NCI-H2081 treated with DMSO at 0.1 percent for 48 hours (cell line): ENCODE measurements at places on chromosomes 5 and 9.

DNA sequence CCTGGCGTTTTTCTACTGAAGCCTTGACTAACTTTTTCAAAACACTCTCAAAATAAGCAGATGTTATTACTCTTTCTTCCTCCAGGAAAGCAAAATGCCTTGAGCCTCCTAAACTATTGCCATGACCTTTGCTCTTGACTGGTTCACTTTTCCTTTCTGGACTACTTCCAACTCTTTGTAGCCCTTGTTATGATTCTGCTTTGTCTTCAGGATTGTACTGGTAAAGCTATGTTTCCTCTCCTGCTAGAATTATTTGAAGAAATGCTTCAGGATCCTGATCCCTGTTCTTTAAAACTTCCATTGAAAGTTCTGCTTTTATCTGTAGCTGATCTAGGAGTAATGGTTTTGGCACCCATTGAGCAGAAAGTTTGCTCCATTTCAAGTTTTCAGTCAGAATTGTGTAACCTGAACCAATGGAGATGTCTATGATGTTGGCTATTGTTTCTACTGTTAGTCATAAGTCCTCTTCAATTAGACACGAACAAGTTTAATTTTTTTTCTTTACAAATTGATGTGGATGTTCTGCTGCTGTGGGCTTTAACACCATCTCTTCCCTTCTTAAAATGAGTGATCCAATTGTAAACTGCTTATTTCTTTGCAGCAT, 1356.4 kb downstream of the EFNA5 start:
- DNase-seq, result no peak

DNA sequence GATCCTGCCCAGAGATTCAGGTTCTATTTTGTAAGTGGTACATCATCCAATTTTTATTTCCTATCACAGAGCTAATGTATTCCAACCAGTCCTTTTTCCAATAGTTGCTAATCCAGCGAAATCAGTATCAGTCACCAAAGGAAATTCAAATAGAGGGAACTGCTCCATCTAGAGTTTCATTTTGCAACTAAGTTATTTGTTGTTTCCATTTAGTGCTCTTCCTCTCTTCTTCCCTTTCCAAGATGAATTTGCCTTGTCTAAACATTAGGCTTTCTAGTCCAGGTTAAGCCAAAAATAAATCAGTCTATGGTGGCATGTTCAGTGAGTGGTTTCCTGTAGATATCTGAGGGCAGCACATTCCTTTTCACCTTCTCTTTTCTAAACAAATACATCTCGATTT, 79.8 kb upstream of the SPATA31D4 start:
- no peak for DNase-seq

- no peak for DNase-seq
Observed at GRCh38 chr9:73183428-73183827, 31.8 kb downstream of the ANXA1 start.

GRCh38 chr9:73577848-73578247, 426.2 kb downstream of the ANXA1 start:
- no peak for DNase-seq

- DNase-seq, result no peak
Observed at GRCh38 chr5:60613826-60614225, 86.1 kb downstream of the DEPDC1B start.

- DNase-seq, result no peak
Observed at GRCh38 chr9:31824860-31825259, 559.6 kb upstream of the ACO1 start.

DNA sequence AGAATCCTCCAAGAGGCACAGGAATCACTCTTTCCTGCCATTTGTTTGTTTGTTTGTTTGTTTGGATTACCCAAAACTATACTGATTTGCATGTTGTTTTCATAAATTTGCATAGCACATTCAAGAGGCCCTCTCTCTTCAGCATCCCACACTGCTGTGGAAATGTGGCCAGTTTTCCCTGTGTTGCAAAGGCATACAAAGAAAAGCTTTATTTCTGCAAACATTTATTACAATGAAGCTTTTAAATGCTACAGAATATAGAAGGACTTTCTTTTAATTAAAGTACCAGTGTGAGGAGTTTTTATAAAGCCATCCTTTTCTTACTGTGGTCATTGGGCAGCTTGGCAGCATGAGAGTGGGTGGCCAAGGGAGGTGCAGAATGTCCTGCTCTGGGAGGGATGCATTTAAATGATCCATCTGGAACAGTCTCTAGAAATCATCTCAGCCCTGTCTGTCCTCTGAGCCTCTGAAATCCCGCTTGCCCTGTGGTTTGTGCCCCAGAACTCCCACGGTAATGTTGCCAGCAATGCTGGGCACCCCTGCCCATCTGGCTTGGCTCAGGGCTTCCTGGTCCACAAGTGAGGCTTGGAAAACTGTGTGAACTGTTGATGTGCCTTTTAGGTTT, 356.8 kb upstream of the KIF2A start:
- DNase-seq, result no peak

DNA sequence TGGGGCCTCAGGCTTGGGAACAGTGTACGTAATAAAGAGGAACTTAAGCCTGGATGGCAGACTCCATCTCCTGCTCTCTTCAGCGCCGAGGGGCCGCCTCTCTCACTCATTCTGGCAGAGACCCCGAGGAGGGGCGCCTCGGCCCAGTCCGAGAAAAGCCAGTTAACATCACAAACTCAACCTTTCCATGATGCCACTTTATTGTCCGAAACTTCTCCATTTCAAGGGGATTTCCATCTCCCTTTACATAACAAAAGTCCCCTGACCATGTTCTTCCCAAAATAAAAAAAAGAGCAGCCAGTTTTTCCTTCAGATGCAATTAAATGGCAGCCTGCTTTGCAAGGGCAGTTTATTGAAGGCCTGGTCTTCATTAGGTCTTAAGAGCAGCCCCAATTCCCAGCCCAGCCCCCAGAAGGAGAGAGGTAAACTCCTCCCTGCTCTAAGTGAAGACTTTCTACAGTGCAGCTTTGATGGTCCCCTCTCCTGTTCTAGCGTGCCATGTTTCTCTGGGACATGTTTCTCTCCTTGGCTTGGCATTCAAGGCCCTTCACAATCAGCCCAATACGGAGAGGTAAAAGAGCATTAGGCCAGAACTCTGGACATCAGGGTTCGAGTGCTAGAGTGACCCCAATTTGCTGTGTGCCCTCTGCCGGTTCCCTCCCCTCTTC, 19.5 kb upstream of the RAB14 start:
- DNase-seq, result no peak

GRCh38 chr5:138677782-138678181, 75.4 kb upstream of the CTNNA1 start:
- no peak for DNase-seq

DNA sequence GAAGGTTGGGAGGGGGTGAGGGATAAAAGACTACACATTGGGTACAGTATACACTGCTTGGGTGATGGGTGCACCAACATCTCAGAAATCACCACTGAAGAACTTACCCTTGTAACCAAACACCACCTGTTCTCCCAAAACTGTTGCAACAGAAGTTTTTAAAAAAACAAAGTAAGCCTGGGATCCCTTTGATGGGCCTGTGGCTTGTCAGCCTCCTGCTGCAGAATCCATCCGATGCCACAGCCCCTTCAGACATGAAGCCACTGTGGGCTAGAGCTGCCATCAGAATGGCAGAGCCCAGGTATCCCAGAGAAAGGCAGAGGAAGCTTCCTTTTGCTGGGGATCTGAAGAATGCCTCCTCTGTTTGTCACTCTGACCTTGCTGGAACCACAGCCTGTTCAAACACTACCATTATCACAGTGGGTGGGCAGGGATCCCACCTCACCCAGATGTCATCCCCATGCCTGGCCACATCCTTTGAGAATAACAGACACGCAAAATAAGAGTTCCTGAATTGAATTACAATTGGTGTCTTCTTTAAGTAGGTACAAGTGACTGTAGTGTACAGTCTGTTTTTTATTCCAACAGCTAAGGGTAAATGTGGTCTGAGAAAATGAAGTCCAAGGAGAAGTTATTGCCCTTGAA, 78.1 kb upstream of the DIRAS2 start:
- DNase-seq, result no peak

- DNase-seq, result no peak
Observed at GRCh38 chr5:11000515-11001353, 239.7 kb upstream of the DAP start.

DNA sequence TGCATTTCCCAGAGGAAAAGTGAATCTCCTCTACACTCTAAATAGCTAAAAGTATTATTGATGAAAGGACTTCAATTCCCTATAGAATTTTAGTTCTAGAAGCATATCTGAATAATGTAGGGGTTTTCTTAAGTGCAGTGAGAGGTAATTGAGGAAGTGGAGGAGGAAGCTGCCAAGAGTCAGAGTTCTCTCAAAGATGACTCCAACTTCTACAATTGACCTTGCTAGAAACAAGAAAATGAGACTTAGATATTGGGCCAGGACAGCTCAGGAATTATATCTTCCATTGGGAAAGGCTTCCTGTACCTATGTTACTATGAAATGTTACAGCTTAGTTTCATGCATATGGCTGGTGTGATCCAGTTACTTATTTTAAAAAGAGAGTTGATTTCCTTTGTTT, 10.4 kb upstream of the F2R start:
- no peak for DNase-seq

- DNase-seq, result no peak
Observed at GRCh38 chr5:112795944-112796678, 58.4 kb downstream of the APC start.

- no peak for DNase-seq
Observed at GRCh38 chr5:777756-778161, 6.8 kb downstream of the ZDHHC11B start.

DNA sequence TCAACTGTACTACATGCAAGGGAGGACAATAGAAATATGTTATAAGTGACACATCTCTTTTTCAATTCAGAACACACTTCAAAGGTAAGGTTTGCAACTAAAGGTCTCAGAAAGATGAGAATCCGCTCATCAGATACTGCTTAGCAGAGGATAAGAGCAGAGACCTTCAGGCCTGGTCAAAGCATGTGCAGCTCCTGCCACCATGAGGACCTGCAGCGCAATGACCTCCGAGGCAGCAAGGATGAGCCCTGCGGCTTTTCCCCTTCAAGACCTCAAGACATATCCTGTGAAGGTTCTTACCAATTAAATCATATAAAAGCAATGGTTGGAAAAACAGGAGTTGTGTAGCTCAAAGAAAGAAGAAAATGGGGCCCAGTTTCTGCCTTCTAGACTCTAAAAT, 135.8 kb downstream of the TRIM36 start:
- DNase-seq, result no peak

- DNase-seq, result no peak
Observed at GRCh38 chr5:96427824-96428223, 5.2 kb downstream of the PCSK1 start.

DNA sequence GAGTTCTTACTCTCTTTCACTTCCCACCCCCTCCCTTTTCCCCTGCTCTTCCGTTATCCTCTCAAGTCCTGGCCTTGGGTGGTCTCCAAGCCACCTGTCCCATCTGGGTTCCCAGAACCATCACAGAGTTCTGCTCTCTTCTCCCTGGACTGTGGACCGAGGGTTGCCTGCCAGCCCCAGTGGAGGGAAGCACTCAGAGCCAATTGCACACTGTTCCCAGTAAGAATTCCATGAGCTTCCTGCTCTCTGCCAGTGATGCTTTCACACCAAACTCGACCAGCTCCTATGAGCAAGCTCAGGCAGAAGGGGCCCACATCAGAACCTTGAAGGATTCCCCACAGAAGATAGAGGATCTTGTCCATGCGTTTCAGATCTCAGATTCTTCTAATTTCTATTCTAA, 20.1 kb upstream of the AFAP1L1 start:
- no peak for DNase-seq

DNA sequence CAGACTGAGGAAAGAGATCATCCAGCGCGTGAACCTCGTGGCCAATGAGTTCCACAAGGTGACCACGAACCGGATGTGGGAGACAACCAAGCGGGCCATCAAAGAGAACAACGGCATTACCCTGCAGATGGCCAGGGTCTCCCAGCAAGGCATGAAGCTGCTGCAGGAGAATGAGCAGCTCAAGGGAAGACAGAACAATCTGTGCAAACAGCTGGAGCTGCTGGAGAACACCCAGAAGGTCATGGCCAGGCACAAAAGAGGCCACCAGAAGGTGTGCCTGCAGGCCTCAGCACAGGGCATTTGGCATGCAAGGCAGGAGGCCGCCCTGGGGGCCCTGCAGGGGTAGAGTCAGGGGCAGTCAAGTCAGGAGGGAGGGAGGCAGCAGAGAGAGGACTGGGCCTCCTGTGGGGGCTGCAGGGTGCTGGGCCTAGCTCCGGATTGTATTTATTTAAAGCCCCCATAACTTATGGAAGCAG, 4.2 kb downstream of the PTRH1 start:
- no peak for DNase-seq

- no peak for DNase-seq
Observed at GRCh38 chr9:133476036-133476931, 2.6 kb downstream of the SLC2A6 start.

DNA sequence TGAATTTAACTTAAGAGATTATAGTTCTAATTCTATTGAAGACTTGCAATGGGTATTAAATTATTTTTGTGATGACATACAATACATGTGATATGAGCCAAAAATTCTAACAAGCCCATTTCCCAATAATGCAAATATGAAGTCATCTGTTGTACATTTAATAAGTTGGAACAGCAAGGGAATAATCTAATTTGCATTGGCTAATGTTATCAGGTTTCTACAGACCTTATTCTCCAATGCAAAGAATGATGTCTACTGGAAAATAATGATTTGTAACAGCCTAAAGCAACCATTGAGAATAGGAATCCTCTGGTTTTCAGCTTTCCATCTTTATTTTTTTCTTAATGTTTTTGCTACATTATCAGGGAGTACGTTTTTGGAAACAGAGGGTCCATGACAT, 89.1 kb upstream of the MINAR2 start:
- no peak for DNase-seq

- DNase-seq, result no peak
Observed at GRCh38 chr5:103186152-103186551, 66.1 kb downstream of the PPIP5K2 start.

GRCh38 chr9:115261656-115262081, 143.7 kb upstream of the TNC start:
- DNase-seq, result no peak

GRCh38 chr9:123925819-123926218, 4.1 kb downstream of the DENND1A start:
- DNase-seq, result no peak

GRCh38 chr9:82546136-82546535, 516.8 kb downstream of the RASEF start:
- DNase-seq, result no peak

DNA sequence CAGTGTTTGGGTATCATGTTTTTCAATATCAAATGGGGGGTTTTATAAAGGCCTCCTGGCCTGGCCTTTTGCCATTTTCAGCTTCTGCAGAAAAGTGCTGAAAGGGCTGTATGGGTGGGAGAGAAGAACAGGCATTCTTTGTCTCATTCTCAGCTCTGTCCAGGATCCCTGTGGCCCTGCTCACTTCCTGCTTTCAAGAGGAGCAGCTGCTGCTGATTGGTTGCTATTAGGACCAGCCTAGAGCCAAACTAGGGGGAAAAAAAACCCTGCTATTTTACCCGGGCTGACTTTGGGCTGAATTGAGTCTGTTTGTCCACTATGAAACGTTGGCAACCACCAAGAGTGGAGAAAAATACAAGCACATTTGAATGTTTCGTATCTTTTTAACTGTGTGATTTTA, 117.1 kb downstream of the CMYA5 start:
- DNase-seq, result no peak

DNA sequence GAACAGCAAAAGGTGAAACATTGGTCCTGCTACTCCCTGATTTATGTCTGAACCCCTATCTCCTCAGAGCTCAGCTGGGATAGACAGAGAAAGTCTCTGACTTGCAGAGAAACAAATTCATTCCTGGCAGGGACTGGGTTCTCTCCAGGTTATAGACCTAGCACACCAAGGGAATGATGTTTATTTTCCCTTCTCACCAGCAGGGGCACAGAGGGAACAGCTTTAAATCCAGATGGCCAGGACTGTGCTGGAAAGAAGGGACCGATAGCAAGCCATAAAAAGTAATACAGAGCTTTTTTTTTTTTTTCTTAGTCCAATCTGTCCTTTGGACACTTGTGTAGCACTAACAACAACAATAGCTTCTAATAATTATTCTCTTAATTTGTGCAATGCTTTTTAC, 141.1 kb upstream of the C9orf72 start:
- DNase-seq, result no peak
